Smooth muscle cell of the pulmonary artery (primary cell): ENCODE measurements at places on chromosomes 13 and 19. TPM values are rescaled to one million over a fixed set of nuclear protein-coding genes. Genes with fewer than 3 reads are reported as not detected.

FFAR1 gene
- not detected in 2 replicates for total RNA-seq

RASL11A gene
- 5.7 and 6.3 TPM in 2 replicates for total RNA-seq

TMEM38A gene
- 5.1 and 8.3 TPM in 2 replicates for total RNA-seq

ARRDC2 gene
- 11.0 and 15.1 TPM in 2 replicates for total RNA-seq

PABPC3 gene
- total RNA-seq: 0.10 and 0.13 TPM in 2 replicates

SOX1 gene
- not detected in 2 replicates for total RNA-seq

RYR1 gene
- total RNA-seq: under 0.01 and 0.03 TPM in 2 replicates

TSHZ3 gene
- total RNA-seq: 9.0 and 14.7 TPM in 2 replicates

ZNF560 gene
- 0.33 and 1.1 TPM in 2 replicates for total RNA-seq

ZSCAN4 gene
- total RNA-seq: 0.07 TPM in 1 of 2 replicates, not detected in the other

KLK8 gene
- total RNA-seq: not detected in 2 replicates

FAM124A gene
- 1.4 and 2.2 TPM in 2 replicates for total RNA-seq

ZNF317 gene
- 16.1 and 19.0 TPM in 2 replicates for total RNA-seq

VMAC gene
- 5.0 and 5.9 TPM in 2 replicates for total RNA-seq

TJP3 gene
- not detected in 2 replicates for total RNA-seq

PTGIR gene
- 20.0 and 34.8 TPM in 2 replicates for total RNA-seq

ZNF154 gene
- 7.0 and 8.1 TPM in 2 replicates for total RNA-seq

CEACAM3 gene
- not detected in 2 replicates for total RNA-seq

SRRM5 gene
- total RNA-seq: 0.03 TPM in 1 of 2 replicates, not detected in the other

ABHD8 gene
- total RNA-seq: 13.8 and 14.9 TPM in 2 replicates

CD209 gene
- total RNA-seq: not detected in 2 replicates

PLPP2 gene
- total RNA-seq: 1.9 and 2.2 TPM in 2 replicates

DCT gene
- total RNA-seq: 0.17 and 0.20 TPM in 2 replicates

SELENOW gene
- total RNA-seq: 129 and 188 TPM in 2 replicates
